ENCODE measurements at places on chromosomes 2 and 18.

DNA sequence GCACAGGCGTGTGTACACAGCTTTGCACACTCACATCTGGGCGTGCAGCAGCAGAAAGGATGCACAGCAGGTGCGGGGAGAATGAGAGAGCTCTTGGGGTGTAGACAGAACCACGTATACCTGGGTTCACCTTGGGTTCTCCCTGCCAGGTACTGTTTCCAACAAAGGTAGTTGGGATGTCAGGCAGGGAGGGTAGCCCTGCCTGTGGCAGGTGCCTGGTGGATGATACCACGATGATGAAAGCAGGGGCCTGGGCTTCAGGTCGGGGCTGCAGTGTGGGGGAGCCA lies 6.5 kb upstream of the ARID5A start:
- DNase-seq, result no peak

GRCh38 chr2:162063899-162064298 lies 10.1 kb downstream of the DPP4 start:
- DNase-seq, result no peak

DNA sequence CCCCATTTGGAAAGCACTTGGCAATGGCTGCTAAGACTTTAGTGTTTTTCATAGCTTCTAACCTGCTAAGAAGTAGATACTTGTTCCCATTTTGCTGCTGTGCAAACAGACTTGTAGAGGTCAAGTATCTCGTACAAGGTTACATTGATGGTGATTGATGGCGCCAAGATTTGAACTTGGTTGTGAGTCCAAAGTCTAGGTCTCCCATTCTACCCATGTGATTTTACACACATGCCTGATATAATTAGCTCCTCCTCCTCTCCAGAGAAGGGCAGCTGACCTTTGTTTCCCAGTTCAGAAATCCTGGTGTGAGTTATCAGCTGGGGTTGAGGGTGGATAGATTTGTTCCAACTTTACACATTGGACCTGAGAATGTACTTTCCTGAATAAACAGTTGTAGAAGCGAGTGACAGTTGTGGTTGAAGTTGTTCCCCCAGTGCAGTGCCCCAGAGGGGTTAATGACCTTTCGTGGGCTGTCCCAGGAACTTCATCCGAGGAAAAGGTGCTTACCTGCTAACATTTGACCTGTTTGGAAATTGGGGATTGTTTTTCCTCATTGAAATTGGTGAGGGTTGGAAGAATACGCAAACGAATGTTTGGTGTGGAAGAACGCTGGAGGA lies 10.4 kb downstream of the TCF7L1 start:
- DNase-seq, result no peak

DNA sequence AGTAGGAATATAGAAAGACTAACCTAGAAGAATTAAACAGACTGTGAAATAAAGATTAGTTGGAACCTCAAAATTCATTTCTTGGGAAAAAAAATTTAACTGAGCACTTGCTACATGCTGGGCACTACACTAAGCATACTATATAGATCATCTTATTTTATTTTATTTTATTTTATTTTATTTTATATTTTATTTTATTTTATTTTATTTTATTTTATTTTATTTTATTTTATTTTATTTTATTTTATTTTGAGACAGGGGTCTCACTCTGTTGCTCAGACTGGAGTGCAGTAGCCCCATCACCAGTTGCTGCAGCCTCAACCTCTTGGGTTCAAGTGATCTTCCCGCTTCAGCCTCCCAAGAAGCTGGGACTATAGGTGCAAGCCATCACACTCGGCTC lies 74.5 kb upstream of the DSC1 start:
- DNase-seq, result no peak

- DNase-seq, result peak; percentile 16
Measured at GRCh38 chr18:2797951-2798350, 48.9 kb upstream of the EMILIN2 start.

GRCh38 chr2:82811946-82812345 lies 1647.1 kb downstream of the SUCLG1 start:
- no peak for DNase-seq

Measured in GM13977 (cell line).